AG04450 (cell line): ENCODE measurements at places on chromosomes 2 and 18.

GRCh38 chr2:224145751-224146355 lies 106.8 kb upstream of the SERPINE2 start:
- no peak for DNase-seq

DNA sequence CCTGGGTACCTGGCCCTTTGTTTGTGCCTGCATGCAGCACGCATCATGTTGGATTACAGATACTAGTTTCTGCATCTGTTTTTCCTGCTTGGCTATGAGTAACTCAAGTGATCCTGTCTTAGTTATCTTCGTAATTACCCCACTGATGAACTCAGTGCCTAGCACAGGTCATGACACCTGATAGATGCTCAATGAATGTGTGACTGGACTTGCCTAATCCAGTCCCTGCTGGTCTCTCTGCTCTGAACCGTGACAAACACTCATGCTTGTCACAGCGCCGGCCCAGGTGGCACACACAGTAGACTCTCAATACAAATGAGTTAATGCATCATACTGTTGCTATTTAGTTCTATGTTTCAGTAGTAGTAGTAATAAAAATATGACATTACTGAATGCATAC lies 31.2 kb upstream of the NTSR2 start:
- DNase-seq, result no peak

DNA sequence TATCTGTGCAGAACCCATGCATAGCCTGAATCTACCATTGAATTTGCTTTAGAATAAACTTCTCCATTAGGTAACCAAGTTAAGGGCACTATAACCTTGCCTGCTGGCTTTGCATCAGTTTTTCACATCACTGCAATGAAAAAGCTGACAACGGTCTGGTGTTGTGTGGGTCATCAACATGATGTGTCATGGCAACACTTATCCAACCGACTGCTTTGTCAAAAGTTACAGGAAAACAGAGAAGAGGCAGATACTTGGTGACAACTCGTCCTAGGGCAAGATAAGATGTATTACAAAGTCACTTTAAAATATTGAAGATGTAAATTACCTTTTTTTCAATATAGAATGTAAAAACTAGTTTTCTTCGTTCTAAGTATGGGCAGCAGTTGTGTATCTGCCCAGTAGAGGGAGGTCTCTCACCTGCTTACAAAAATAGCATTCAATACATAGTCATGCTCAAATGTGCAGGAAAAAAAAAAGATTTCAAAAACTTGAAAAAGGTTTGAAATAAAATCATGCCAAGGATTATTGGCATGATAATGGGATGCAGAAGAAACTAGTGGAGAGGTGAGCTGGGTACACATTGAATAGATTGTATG lies 96.3 kb downstream of the EVA1A start:
- no peak for DNase-seq

GRCh38 chr2:12676771-12677170 lies 40.0 kb upstream of the TRIB2 start:
- DNase-seq, result no peak

DNA sequence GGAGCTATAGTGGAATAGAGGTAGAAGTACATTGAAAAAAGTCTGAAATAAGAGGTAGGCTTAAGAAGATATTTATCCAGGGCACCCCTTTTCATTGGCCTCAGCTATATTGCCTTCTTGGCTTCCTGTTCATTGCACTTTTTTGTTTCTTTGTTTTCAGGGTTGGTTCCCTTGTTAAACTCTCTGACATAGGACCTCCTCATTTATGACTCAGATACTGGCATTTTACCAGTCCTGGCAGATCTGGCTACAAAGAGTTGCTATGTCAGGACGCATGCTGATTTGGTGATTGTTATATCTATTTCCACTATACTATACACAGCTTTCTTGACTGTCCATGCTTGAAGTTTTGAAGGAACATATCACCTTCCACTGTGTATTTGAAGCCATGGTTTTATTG lies 60.0 kb downstream of the GCA start:
- DNase-seq, result no peak

DNA sequence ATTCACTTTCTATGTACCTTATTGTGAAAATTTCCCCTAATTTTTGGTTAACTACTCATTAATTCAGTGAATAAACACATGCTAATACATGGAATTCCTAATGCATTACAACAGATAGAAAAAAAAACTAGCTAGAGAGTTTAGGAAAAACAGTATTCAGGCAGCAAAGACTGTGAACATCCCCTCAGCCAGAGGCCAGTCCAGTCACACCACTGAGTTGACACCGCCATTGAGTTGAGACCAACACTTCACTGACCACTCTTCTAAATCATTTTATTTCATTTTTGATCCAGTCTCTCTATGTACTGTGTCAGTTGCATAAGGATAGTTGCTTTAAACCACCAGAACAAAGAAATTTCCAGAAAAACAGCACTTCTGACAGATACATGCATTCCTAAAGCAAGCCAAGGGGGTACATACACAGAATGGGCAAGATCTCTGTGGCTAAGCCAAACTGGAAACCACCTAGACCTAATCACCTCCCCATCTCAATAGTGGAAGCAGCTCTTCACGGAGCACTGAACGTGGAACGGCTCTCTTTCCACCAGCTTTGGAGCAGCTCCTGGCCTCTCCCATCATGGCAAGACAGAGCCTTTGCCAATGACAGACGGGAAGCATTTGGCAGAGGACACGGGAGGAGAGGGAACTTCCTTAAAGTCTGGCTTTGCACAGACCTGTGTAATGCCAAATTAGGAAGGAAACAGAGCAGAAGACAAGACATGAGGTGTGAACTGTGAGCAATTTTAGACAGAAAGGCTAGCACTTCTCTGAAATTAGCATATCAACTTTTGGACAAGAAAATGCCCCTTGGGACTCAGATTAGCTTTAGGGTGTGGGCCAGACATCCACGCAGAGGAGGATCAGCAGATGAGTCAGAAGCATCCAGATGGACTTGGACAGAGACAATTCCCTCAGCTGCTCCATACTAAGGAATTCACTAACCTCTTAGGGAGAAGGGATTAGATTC lies 36.4 kb downstream of the CACNB4 start:
- DNase-seq, result peak; percentile 20

DNA sequence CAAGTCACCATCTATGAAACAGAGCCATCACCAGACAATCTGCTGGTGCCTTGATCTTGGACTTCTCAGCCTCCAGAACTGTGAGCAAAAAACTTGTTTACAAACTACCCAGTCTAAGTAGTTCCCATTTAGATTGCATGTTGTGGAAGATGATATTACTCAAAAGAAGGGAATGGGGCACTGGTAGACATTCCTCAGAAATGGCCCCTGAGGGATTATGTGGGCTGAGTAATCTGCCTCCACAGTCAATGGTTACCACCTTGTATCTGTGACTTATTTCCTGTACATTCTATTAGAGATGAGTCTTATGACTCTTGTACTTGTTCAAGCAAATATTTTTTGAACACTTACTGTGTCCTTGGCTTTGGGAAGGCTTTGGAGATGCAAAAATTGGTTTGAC lies 160.4 kb downstream of the NUP35 start:
- DNase-seq, result no peak

- DNase-seq, result no peak
Observed at GRCh38 chr2:1746174-1747064, 2.1 kb upstream of the PXDN start.

- no peak for DNase-seq
Observed at GRCh38 chr18:79867666-79868065, 69.9 kb downstream of the KCNG2 start.

GRCh38 chr2:240926516-240927389 lies 20.6 kb downstream of the CROCC2 start:
- DNase-seq, result no peak

GRCh38 chr2:101956465-101957438 lies 35.0 kb upstream of the IL1R2 start:
- no peak for DNase-seq
